ENCODE measurements at places on chromosomes 5 and 9.

DNA sequence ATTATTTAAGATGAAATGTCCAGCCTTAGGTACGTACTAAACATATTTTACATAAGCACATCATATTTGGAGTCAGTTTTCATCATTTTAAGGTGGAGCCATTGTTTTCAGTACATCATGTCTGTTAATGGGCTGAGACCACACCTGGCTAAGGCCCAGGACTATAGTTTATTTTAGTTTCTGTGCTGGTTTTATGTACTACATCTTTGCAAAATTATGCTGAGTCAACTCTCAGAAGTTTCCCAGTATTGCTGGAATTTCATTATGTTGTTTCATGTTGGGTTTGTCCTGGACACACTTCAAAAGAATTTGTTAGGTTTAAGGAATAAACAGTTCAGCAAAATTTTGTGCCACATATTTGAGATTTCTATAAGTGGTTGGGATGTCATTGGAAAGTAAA lies 171.2 kb downstream of the CCDC171 start:
- no peak for DNase-seq

DNA sequence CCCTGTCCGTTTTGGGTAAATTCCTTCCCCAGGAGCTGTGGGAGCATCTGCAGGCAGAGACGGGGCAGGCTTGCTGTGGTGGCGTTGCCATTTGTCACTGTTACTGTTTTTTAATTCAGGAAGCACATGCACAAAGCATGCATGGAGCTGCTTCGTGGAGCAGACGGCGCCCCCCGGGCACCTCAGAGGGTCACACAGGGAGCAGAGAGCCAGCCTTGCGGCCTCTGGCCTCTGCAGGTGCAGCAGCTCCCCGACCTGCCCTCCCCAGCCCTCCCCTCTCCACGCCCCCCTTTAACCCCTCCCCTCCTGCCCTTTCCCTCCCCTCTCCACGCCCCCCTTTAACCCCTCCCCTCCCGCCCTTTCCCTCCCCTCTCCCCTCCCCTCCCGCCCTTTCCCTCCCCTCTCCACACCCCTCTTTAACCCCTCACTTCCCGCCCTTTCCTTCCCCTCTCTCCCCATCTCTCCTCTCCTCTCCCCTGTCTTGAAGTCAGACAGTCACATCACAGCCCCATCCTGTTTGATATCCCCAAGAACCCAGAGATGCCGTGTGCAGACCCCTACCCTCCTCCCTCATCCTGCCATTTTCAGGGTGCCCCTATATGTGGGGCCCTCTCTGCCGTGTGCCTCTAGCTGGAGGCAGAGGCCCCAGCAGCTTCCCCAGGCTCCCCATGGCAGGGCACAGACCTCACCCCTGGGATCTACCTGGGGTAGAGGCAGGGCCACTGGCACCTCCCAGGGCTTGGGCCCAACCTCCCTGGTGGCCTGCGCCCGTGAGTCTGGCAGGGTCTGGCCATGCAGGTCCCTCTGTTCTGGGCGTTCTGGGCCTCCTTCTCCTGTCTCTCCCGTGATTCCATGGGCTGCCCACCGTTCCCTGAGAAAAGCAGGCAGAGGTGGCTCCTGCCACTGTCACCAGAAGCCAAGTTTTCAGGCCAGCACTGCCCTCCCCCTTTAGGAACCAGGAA lies 29.6 kb upstream of the UBAC1 start:
- peak; percentile 82 for DNase-seq

DNA sequence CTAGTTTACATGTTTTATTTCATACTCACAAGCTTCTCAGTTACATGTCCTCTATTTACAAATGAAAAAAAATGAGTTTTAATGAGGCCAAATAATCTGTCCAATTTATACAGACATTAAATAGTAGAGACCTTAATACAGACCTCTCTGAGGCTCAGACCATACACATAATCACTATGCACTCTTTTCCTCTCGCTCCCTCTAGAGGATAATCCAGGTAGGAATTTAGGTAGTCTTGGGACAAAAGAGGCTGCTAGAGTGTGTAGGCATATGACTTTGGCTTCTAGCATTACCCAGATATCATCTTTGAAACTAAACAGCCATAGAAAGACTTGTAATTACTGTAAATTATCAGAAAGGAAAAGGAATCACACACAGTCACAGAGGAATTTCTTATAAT lies 444.7 kb downstream of the HINT1 start:
- DNase-seq: no peak

DNA sequence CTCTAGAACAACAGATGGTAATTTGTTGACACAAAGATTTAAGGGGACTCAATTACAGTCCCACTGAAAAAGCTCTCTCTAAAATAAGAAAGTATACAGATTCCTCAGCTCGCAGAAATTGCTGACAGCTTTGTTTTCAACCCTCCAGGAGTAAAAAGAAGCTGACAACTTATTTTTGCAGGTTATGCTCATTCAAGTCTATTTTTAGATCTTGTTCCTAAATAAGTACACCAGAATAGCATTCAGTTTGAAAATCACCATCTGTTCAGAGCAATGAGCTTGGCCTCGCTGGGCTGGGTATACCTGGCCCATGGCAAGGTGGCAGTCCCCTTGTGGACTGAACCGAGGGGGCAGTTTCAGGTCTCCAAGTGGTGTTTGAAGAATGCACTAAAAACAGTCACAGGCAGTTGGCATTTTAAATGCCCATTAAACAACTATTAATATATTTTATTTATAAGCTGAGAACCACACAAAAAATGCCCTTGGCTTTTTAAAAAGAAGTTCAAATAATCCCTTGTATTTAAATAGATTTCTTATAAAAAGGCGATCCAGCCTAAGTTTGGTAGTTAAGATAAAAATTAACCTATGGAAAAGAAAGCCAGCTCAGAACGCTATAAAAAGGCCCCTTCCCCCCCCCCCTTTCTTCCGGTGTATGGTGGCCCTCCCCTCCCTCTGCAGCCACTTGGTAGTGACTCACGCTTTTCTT lies 169.2 kb downstream of the AUH start:
- DNase-seq: peak; percentile 5

DNA sequence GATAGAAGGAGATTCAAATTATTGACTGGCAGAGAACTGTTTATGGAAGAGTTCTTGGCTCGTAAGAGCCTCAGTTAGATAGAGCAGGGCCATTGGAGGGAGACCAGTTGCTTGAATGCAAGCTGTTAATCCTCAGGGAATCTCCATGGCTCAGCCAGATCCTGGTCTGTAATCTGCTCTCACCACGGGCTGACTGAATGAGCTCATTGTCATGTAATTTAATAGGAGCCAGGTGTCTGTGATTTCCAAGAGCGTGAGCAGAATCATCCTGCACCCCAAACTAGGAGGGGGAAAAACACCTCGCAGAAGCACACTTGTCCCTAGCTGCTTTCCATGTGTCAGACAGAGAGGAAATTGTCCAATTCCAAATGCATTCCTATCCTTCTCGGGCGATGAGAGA lies 19.1 kb upstream of the KCNMB1 start:
- no peak for DNase-seq

DNA sequence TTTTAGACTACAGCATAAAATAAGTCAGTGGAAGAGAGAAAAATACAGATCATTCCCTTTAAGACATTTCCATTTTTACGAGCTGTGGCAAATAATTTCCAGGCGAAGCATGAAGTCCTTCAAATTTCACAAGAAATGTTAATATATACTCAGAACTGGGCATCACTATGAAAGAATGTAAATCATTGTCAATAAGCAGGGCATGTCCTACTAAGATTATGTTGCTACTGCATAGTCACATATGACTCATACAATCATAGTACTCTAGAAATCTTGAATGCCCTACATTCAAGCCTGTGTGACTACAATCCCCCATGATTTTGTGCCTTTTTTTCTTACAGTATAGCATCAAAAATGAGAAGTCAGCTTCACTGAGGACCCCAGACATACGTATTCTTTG lies 485.2 kb upstream of the FTMT start:
- no peak for DNase-seq

- DNase-seq: peak; percentile 10
Observed at GRCh38 chr9:38057416-38058195, 11.4 kb downstream of the SHB start.

DNA sequence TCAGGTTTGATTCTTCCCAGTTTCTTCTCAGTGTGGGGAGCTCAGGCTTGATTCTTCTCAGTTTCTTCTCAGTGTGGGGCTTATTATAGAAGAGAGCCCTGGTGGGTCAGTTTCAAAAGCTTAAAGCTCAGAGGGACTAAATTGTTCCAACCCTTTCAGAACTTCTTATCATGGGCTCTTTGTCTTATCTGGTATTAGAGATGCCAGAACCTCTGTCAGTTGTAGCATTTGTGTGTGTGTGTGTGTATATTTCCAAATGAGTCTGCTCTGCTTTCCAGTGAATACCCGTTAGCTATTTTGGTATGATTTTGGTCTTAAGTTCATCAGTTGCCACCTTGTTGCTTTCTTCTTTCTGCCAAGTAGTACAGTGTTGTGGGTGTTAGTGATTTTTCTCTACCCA lies 21.8 kb downstream of the TMEM38B start:
- DNase-seq: no peak

Data from NCI-H774 (cell line).